SK-N-DZ (cell line): ENCODE measurements at places on chromosomes 1 and 21.

- DNase-seq, result no peak
These were observed 267.7 kb downstream of the PRDM2 start for GRCh38 chr1:13967707-13968106.

GRCh38 chr1:248599396-248599795 is 1.9 kb upstream of the OR2T10 start:
- DNase-seq, result no peak

DNA sequence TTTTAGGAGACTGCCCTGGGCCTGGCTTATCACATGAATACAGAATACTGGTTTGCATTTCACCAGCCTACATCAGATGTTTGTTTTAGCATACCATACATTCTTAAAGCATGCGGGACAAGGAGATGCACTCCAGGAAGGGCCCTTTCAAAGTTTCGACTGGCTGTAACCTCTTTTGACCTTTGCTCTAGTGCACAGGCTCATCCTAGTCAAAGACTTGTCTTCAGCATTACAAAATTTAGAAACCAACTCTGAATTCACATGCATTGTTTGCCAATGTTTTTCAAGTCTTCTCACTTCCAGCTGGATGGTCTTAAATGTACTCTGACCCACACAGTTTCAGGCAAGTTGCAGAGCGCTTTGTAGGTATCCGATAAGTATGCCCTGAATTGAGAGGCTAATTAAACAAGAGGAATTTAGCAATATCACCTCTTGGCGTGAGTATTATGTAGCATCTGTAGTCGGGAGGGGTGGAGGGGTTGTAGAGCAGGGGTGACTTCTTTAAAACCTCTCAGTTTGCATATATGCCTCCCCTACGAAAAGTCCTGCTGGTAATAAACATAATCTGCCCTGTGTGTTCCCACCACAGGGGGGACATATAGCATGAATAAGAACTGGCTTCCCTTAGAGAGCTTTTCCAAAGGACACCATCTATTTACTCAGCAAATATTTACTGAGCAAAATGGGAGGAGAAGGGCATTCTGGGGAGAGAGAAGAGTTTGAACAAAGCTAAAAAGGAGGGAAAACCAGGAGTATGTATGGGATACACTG is 24.4 kb upstream of the AHCYL1 start:
- DNase-seq, result no peak

DNA sequence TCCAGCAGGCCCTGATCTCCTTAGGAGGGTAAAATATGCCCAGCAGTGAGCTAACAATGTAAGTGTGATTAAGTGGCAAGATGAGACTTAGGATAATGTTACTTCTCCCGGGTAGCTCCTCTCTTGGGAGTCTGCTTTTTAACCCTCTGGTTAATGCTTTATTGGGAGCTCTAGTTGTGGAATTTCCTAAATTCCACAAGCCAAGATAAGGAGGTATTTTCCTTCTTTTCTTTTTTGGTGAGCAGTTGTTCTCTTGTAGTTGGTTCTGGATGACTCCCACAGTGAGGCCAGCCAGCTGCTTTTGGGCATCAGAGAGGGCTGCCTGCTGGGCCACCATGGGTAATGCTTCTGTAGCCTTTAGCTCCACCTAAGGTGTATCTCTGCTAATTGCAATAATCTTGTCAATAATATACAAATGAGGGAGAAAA is 19.3 kb downstream of the C1orf52 start:
- DNase-seq, result no peak
